ENCODE measurements at places on chromosomes 13 and 19.
A peak's percentile ranks its signal among the peaks of the same experiment; 100 is the strongest.

DNA sequence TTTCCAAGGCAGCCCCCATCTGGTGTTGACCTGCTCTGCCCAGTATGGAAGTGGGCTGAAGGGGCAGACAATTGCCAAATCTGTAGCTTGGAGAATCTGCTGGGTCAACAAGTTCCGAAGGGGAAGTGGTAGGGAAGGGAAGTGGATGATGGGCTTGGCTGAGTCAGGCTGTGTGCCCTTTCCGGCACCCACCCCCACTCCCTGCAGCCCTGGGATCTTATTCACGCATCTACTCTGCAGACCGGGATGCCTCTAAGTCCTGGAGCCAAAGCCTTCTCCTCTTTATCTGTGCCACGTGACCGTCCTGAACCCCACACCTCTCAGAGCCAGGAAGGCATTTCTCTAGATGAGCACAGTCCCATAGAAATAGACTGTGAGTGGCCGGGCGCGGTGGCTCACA lies 7.5 kb upstream of the C5AR2 start:
- H3K27ac ChIP-seq = no peak overlapping the region
- no peaks in the 10 kb centered on the region for H3K4me1 ChIP-seq
- H3K36me3 ChIP-seq = no peaks in the 10 kb centered on the region
- no peak overlapping the region for H3K4me3 ChIP-seq
- H3K27me3 ChIP-seq = peaks cover 3% of the 10 kb centered on the region

- H3K27me3 ChIP-seq = no peaks in the 10 kb centered on the region
- H3K4me3 ChIP-seq = no peak overlapping the region
- H3K4me1 ChIP-seq = no peaks in the 10 kb centered on the region
These were observed 18.8 kb downstream of the PDCD5 start for GRCh38 chr19:32599736-32600157.

GRCh38 chr19:42010245-42011126 lies 16.5 kb upstream of the ATP1A3 start:
- H3K4me3 ChIP-seq = no peak overlapping the region
- DNase-seq = no peak
- H3K36me3 ChIP-seq = no peaks in the 10 kb centered on the region

DNA sequence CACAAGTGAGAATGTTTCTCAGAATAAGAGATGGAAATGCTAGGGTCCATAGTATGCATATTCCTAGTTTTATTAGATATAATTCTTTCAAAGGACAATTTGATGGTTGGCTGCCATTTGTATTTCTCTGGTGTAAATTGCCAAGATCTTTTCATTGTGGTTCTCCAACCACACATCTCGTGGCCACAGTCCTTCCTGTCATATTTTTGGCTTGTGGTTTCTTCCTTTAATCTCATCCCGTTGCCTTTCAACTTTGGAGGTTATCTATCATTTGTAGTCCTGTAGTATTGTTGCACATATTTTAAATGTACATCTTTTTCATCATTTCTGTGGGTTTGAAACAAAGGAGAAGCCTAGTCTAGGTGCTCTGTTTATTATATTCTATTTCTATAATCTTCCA lies 61.2 kb downstream of the WASF3 start:
- H3K36me3 ChIP-seq = no peaks in the 10 kb centered on the region
- H3K4me3 ChIP-seq = no peak overlapping the region
- DNase-seq = peak; percentile 49
- no peak overlapping the region for H3K27ac ChIP-seq
- H3K27me3 ChIP-seq = peaks cover 6% of the 10 kb centered on the region

DNA sequence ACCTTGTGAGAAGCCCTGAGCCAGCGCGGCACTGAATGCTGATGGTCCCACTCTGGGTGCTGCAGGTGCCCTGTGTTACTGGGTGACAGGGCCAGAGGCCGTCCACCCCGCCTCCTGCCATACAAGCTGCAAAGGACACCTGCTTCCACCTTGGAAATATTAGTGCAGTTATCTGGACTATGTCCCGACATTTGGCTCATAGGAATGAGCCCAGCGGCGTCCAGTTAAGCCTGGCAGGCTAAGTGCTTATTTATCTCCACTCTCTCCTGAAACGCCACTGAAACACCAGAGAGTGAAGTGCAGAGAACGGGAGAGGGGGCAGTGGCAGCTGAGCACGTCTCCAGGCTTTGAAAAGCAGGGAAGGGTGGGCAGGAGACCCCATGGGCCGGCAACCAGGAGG lies 145.8 kb downstream of the KDM4B start:
- H3K36me3 ChIP-seq = no peaks in the 10 kb centered on the region
- DNase-seq = no peak
- H3K4me3 ChIP-seq = no peak overlapping the region

GRCh38 chr19:35905178-35905727 lies 2.8 kb downstream of the TYROBP start:
- H3K27me3 ChIP-seq = no peaks in the 10 kb centered on the region
- H3K4me1 ChIP-seq = peaks cover 27% of the 10 kb centered on the region
- no peaks in the 10 kb centered on the region for H3K36me3 ChIP-seq

DNA sequence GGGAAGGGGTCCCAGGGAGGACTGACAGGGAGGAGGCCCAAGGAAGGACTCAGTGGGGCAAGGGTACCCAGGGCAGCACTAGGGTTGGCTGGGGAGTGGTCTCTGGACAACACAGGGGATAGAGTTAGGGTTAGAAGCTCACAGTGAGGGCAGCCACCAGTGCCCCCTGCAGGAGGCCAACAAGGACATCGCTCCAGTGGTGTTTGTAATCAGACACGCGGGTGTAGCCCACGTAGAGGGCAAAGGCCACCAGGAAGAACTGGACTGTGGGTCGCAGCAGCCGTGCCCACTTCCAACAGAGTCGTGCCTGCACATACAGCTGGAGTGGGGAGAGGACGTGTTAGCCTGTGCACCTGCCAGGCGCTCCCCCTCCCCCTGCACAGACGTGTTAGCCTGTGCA lies 9.2 kb downstream of the PLPP2 start:
- H3K36me3 ChIP-seq = no peaks in the 10 kb centered on the region
- H3K4me3 ChIP-seq = no peak overlapping the region

GRCh38 chr13:51613535-51613934 lies 29.3 kb downstream of the WDFY2 start:
- no peak overlapping the region for H3K4me3 ChIP-seq
- H3K36me3 ChIP-seq = no peaks in the 10 kb centered on the region
- H3K4me1 ChIP-seq = peaks cover under 1% of the 10 kb centered on the region
- DNase-seq = no peak
- H3K27ac ChIP-seq = no peak overlapping the region

DNA sequence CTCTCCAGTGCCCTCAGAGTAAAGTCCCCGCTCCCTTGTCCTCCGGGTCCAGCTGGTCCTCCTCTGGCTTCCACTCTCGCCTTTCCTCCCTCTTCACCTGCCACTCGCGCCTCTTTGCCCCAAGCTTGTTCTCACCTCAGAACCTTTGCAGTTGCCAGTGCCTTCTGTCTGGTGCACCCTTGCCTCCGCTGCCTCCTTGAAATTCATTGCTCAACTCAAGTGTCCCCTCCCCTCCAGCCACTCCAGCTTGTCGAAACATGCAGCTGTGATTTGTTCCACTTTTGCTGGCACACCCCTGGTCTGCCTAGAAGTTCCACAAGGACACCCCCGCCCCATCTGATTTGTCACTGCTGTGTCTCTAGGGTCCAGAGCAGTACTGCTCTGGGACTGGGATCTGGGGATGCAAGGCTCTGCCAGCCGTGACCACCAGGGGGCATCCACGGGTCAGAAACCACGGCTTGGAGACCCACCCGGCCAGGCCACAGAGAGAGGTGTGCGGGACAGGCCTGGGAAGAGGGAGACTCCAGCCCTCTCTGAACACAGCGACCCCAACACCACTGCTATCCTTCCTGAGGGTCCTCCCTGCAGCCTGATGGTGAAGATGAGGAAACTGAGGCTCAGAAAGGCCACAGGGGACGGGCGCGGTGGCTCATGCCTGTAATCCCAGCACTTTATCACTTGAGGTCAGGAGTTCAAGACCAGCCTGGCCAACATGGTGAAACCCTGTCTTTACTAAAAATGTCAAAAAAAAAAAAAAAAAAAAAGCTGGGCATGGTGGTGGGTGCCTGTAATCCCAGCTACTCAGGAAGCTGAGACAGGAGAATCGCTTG lies 49.9 kb downstream of the AP1M1 start:
- no peaks in the 10 kb centered on the region for H3K36me3 ChIP-seq
- no peak overlapping the region for H3K27ac ChIP-seq
- H3K4me3 ChIP-seq = no peak overlapping the region
- no peaks in the 10 kb centered on the region for H3K4me1 ChIP-seq
- H3K27me3 ChIP-seq = no peaks in the 10 kb centered on the region
- DNase-seq = peak; percentile 32

DNA sequence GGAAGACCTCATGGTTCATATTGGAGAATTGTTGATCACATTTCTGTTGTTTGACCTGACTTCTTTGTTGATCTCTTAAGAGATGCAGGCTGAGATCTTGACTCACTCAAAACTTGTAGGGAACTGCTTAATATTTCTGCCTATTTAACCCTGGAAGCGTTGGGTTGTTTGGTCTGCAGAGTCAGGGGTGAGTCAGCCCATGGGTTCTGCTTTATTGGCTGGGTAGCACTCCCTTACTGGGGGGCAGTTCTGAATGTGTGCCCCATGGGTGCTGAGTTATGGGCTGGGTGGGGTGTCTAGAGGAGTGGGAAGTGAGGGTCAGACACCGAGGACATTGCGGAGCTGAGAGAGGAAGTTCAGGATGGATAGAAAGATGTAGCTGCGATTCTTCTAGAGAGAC lies 87.9 kb downstream of the LRCH1 start:
- peaks cover 21% of the 10 kb centered on the region for H3K4me1 ChIP-seq
- no peak for DNase-seq
- H3K27ac ChIP-seq = peak overlapping the region; percentile 44

GRCh38 chr13:73898276-73898675 lies 235.9 kb downstream of the KLF12 start:
- no peak for DNase-seq
- H3K27me3 ChIP-seq = no peaks in the 10 kb centered on the region

DNA sequence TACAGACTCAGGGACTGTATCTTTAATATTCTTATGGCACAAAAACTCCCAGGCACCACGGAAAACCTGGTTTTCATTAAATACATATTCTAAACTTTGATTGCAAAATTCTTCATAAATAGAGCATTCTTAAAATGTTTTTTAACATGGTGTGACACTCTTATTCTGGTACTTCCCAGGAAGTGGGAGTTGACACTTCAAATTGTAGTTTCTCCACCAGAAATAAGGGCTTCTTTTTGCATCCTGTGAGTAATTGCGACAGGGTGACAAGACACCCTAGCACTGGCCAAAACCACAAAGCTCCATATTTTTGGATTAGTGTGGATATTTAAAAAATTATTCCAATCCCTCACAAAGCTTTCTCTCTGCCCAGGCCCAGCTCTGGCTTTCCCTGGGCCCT lies 43.6 kb upstream of the MTIF3 start:
- no peaks in the 10 kb centered on the region for H3K36me3 ChIP-seq
- H3K4me1 ChIP-seq = no peaks in the 10 kb centered on the region
- DNase-seq = no peak
- H3K27me3 ChIP-seq = no peaks in the 10 kb centered on the region

- no peak overlapping the region for H3K4me3 ChIP-seq
- DNase-seq = peak; percentile 45
- no peaks in the 10 kb centered on the region for H3K4me1 ChIP-seq
- no peaks in the 10 kb centered on the region for H3K36me3 ChIP-seq
These were observed 213.3 kb upstream of the MIR17HG start for GRCh38 chr13:91133941-91134802.

- H3K27me3 ChIP-seq = no peaks in the 10 kb centered on the region
- peak; percentile 15 for DNase-seq
These were observed 26.3 kb downstream of the ZNF844 start for GRCh38 chr19:12090807-12091206.

GRCh38 chr19:19448238-19448544 lies 42.7 kb downstream of the GATAD2A start:
- H3K4me1 ChIP-seq = peaks cover 21% of the 10 kb centered on the region
- H3K27ac ChIP-seq = no peak overlapping the region
- DNase-seq = no peak
- H3K27me3 ChIP-seq = no peaks in the 10 kb centered on the region

- no peaks in the 10 kb centered on the region for H3K4me1 ChIP-seq
- no peak for DNase-seq
These were observed 30.3 kb downstream of the LAMP1 start for GRCh38 chr13:113327391-113327765.

DNA sequence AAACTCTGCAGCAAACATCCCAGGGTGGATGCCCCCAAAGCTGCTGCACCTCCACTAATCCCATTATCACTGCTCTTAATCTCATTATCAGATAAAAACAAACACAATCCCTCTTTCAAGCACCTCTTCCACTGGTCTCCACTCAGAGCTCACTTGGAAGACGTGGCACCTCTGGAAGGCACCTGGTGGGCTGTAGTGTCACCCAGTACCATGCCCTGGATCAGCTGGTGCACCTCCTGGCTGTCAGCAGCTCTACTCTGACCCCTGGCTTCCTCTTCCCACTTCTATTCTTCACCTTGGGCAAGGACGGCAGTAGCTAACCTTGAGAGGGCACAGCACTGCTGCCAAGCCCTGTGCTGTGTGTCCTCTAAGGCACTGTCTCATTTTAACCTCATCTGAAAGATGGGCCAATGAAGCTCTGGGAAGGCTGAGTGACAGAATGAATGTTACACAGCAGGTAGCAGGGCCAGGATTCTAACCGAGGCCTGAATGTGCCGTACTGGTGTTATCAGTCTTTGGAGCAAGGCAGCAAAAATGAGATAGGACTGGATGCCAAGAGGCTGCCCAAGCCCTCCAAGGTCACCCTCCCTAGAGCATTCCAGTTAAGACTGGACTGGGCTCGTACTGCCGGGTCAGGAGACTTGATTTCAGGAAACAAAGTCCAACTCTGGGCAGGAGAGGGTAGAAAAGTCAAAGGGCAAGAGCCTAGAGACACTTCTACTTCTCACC lies 7.4 kb downstream of the BRD4 start:
- H3K4me3 ChIP-seq = no peak overlapping the region
- no peak overlapping the region for H3K27ac ChIP-seq
- H3K27me3 ChIP-seq = no peaks in the 10 kb centered on the region
- DNase-seq = no peak

DNA sequence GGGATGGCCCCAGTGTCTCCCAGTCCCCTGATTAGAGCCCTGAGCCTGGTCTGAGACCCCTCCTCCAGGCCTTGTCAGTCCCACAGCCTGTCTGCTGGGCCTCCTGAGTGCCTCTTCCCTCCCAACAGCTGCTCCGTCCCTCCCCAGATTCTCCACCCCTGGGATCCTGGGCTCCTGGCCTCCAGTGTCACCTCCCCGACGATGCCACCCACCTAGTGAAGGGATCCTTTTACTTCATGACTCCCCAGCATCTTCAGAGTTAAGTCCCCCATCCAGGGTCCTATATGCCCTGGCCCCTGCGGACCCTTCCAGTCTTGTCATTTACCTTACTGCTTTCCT lies 4.4 kb upstream of the PRX start:
- H3K36me3 ChIP-seq = peaks cover 6% of the 10 kb centered on the region
- no peaks in the 10 kb centered on the region for H3K27me3 ChIP-seq
- H3K27ac ChIP-seq = no peak overlapping the region
- no peak overlapping the region for H3K4me3 ChIP-seq
- H3K4me1 ChIP-seq = peaks cover 21% of the 10 kb centered on the region

DNA sequence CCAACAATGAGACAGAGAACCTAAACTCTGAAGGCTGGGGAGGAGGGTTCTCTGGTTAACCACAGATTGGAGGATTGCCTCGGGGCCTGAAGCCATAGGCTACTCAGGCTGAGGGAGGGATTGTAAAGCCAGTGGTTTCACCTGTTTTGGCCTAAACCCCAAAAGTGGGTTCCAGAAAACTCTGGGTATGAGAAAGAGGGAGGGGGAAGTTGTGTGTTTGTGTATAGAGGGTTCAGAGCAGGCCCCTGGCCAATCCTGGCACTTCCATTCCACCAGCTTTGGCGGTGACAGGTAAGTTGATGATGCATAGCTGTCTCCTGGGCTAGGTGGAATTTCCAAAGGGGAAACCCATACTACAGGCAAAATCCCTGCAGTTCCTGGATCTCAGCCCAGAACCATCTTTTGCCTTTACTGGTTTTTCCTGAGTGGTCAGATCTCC lies 13.5 kb upstream of the CCDC97 start:
- no peaks in the 10 kb centered on the region for H3K27me3 ChIP-seq
- no peak for DNase-seq
- no peak overlapping the region for H3K4me3 ChIP-seq
- H3K27ac ChIP-seq = no peak overlapping the region
- H3K36me3 ChIP-seq = peaks cover 89% of the 10 kb centered on the region
